ENCODE measurements at places on chromosomes 7 and 10.

DNA sequence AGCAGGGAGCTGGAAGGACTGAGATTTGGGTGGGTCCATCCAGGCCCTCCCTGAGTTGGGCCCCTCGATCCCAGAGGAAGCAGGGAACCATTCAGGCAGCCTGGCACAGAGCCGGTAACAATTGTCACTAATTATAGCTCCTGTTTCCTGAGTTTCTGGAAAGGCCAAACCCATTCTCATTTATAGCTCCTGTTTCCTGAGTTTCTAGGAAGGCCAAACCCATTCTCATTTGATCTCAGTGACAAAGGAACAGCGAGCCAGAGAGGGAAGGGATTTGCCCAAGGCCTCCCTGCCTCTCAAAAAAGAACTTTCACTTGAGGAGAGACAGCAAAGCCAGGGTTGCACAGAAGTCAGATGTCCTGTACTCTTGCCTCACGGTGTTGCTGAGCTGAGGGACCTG, 521.9 kb downstream of the TYW1 start:
- DNase-seq: no peak

DNA sequence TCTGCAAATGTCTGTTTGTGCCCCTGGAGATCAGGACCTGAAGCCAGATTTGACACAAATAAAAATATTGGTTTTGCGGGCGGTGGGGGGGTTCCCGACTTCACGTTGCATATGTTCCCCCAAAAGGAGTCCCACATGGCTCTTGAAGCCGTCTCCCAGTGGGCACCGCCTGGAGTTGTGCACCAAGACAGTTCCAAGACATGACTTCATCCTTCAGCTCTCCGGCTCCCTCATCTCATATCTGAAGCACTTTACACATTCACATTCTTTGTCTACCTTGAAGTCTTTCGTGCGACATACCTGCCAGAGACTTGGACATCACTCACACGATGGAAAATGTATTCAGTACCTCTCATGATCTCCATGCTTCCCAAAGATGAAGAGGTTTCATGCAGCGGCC, 362.8 kb upstream of the FOXK1 start:
- no peak for DNase-seq

- DNase-seq: peak; percentile 5
Observed at GRCh38 chr7:124033095-124033806, 384 bp upstream of the TMEM229A start.

DNA sequence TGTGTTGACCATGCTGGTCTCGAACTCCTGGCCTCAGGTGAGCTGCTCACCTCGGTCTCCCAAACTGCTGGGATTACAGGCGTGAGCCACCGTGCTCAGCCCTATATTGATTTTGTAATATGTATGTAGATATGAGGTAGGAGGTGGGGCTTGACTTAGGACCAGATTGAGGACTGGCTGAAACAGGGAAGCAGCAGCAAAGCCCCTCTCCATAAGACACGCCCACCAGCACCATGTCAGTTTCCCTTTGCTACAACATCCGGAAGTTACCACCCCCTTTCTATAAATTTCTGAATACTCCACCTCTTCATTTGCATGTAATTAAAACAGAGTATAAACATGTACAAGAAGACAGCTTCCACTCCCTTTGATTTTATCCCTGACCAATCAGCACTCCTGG, 47.9 kb upstream of the MYL10 start:
- no peak for DNase-seq

All from GM03348 (cell line).